A549 (cell line): ENCODE measurements at places on chromosomes 7 and 10.

GRCh38 chr7:128361411-128362379 lies at the start of gene PRRT4:
Gene PRRT4, minus strand, starts transcription at chr7:128361690.
- peak; percentile 45 for DNase-seq

GRCh38 chr7:147106746-147107145 lies 990.1 kb downstream of the CNTNAP2 start:
- no peak for DNase-seq

GRCh38 chr7:131157530-131158243 lies 170.0 kb upstream of the MKLN1 start:
- DNase-seq, result no peak

DNA sequence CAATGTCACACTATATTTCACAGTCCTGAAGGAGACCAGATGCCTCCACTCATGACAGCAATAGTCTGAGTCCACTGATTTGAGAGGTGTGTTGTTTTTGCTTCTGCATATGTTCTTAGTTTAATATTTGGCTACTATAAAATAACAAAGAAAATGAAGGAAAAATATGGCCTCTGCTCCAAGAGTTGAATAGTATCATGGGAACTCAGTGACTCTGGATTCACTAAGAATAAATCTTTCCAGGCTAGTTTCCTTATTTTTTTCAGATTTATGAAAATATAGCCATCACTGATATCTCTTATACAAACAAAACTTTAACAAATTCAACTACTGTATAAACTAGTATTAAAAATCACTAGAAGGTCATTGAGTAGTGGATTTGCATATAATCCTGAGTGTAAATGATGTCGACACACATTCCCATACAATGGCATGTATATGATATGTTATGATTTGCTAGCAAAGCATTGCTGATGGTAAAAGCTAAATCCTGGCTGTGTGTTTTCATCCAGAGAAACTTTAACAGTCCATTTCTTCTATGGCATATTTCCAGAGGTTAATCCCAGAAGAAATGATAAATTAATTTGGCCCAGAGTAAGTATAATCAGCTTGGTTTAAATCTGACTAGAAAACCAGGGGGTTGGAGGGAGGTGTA lies 66.0 kb upstream of the VIPR2 start:
- DNase-seq, result no peak

GRCh38 chr7:96708872-96709271 lies 774 bp downstream of the SEM1 start:
- DNase-seq, result peak; percentile 2

DNA sequence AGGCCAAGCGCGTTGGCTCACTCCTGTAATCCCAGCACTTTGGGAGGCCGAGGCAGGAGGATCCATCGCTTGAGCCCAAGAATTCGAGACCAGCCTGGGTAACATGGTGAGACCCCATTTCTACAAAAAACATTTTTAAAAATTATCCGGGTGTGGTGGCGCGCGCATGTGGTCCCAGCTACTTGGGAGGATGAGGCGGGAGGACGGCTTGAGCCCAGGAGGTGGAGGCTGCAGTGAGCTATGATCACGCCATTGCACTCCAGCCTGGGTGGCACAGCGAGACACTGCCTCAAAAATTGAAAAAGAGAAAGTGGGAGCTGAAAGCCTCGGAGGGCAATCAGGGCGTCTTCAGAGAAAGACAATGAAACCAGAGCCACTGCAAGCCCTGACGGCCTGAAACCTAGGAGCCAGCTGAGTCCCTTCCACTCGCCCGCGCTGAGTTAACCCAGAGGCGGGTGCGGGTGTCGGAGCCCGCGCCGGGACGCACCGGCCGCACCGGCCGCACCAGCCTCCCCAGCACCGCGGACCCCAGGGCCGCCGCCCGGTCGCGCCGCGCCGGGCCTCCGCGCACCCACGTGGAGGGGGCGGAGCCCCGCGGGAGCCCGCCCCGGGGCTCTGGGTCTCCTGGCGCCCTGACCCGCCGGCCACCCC lies 22.4 kb downstream of the ZFAND2A start:
- DNase-seq, result no peak

DNA sequence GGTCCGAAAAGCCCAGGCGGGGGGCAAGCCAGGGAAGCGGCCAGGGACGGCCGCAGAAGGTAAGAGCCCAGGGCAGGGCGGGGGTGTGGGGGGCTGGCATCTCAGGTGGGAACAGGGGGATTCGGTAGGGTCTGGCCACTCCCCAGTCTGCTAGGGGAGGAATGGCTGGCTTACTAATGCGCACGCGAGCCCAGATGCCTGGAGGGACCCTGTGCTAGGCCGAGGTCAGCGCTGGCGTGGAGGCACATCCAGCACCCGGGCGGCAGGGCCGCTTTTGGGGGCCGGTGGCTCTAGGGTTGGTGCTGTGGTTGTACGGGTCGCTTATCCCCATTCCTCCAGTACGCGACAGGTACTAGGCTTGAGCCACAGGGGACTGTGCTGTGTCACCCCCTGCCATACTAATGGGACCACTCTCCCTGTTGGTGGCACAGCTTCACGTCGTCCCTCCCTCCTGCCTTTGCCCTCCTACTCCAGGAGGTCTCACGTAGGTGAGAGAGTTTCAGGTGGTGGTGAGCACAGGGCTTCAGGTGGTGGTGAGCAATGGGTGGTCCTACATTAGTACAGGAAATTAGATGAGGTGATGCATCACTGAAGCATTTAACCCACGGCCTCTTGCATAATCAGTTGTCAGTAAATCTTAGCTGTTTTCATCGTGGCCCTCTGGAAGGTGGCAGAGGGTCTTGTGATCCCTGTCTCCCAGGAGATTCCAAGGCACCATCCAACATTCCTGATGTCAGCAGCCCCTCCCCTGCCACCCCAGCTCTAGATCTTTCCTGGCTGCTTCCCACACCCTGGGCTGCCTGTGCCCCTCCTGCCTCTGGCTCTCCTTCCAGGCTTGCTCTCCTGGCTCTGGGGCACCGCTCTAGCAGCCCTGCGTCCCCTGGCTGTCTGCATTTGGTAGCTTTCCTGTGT lies 971 bp downstream of the AEBP1 start:
- no peak for DNase-seq

DNA sequence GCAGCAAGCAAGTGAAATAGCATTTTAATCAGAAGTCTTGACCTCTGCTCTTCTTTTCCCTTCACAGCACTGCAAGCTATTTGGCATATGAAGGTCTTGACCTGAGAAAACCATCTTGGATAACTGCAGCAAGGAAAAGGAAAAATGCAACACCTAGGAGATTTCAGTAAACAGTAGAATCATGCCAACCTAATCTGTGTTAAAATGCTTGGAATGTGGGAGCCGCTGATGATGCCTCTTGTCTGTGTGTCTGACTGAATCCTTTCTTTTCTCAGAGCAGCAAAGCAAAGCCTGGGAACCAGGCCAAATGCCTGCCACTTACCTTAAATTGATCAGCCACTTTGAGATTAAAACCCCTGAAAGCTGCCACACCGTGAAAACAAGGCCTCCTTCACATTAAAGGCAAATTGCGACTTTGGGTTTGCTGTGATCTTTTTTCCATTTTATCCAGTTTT lies 80.4 kb upstream of the CDK6 start:
- no peak for DNase-seq

- no peak for DNase-seq
These were observed 19.0 kb upstream of the C10orf71 start for GRCh38 chr10:49280001-49280408.

GRCh38 chr10:13404791-13405190 lies 56.7 kb upstream of the SEPHS1 start:
- DNase-seq, result no peak

DNA sequence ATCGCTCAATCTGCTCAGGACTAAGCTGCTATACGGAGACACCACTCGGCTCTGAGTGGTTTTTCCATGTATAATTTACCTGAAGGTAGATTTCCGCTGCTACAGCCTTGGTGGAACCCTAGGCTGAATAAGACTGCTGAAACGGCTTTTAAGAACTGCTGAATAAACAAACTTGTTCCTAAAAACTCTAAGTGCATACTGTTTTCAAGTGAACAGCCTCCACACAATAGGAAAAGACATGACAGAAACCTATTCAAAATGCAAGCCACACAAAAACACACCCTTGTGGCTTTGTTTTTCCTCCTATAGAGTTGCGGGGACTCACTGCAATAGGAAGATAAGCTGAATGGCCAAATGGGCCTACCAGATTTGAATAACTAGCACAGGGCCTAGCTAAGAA lies 117.2 kb downstream of the UBE2H start:
- DNase-seq, result no peak

GRCh38 chr7:135974667-135975066 lies 2.5 kb downstream of the MTPN start:
- no peak for DNase-seq

DNA sequence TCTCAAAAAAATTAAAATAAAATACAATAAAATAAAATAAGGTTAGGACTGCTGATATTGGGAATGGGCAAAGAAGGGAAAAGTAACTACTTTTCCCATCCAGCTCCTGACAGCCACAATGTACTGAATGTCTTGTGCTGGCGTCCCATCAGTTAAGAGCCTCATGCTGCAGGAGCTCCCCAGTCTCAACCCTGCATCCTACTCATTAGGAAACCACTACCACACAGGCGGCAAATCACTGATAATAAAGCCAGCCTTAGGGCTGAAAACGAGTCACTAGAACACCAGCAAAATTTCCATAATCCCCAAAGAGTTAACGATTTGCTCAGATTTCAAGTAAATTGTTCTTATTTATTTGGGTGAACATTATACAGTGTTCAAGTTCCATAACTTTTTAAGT lies 4.3 kb downstream of the YWHAG start:
- no peak for DNase-seq

GRCh38 chr7:3956949-3957348 lies 655.9 kb downstream of the SDK1 start:
- DNase-seq, result no peak

DNA sequence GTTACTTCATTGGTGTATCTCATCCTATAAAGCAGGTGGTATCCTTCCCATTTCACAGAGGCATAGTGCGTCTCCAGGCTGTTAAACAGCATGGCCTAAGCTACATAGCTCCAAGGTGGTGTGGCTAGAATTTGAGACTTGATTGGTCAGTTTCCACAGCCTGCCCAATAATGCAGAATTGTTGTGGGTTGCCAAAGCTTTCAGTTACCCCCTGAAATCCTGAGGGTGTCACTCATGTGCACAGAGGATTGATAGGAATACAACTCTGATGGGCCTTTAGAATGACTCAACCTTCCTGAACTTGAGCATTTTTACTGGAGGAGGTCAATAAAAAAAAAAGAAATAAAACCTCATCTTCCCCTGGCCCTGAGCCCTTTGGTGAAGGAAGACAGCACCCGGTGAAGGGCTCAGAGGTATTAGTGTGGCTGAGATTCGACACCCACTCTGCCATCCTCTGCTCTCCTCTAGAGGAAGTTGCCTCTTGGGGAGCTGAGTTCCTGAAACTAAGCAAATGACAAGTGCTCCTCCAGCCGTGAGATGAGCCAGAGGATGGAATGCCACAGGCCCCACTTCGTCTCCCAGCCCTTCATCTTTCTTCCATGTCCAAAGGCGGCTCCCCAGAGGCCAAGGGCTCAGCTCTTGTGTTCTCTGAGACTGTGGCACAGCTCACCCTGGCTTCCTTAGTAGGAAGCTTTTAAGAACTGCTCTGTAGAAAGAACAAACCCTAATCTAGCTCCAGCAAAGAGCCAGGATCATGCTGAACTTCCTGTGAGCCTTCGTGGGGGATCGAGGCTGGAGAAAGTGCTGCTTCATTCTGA lies 1.0 kb downstream of the ACSL5 start:
- DNase-seq, result no peak

DNA sequence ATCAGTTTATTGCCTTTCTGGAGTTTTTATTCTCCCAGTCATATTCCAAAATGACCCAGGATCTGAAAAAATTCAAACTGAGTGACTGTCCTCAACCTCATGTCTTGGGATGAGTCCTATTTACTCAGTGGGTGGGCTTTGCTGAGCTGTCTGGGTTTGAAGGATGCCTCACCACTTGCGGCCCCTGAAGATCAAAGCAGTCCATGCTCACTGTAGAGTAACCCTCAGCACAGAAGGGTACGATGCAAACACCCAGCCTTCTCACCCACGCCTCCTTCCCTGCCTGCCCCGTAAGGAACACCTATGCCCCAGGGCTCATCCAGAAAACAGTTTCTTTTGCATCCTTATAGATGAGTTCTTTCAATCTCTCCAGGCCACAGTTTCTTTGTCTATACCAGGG lies 42.2 kb upstream of the GRB10 start:
- DNase-seq, result peak; percentile 83

GRCh38 chr10:88840881-88841280 lies 10.8 kb downstream of the ANKRD22 start:
- no peak for DNase-seq

DNA sequence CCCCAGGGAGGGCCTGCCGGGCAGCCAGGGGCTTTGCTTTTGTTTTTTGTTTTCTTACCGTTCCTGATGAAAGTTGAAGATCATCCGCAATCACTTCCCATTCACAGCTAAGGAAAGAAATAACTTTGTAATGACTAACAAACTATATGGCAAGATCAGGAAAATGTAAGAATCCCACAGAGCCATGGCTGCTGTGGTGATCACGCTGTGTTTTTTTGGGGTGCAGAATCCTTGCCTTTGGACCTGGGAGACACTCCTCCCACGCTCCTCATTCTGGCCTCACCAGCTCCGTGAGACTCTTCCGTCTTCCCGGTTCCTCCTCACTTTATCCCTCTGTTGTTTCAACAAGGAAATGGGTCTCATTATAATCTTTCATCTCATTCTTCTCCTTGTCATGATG lies 443.0 kb upstream of the MGMT start:
- DNase-seq, result no peak

GRCh38 chr7:16695621-16696237 lies 49.7 kb downstream of the BZW2 start:
- peak; percentile 67 for DNase-seq

DNA sequence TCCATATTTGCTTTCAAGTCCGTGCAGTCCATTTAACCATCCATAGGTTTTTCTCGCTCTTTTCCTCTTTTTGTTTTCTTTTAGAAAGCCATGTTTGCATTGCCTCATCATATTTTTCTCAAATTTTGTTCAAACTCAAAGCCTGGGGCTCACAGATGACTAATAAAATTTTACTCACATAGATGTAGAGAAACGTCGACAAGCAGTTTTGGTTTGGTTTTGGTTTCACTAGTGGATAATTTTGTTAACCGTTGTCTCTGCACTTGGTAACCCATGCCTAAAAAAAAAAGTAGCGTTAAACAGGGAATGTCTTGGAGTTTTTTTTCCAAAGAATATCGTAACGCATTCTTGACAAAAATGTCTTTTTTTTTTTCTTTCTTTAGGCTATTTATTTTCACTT lies 344.2 kb upstream of the GALNT17 start:
- DNase-seq, result no peak

DNA sequence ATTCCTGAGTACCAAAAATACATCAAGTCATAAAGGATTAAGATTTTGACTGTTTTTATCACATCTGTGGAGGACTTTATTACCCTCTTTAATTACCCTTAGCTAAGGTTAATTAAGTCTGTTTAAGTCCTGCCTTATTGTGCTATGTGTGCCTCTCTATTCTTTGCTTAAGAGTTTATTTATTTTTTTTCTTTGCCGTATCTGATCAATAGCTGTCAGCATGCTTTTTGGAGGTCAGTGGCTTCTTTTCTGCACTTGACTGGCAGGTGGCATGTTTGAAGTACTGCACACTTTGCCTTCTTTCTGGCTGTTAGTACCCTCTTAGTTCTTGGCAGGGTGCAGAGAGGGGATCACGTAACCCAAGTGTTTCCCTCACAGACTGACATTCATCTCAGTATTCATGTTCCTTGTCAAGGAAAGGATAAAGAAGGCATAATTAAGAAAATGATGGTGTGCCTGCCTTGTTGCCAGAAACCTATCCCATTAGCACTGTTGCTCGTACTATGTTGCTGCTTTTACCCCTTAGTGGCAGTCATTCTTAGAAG lies 225.8 kb downstream of the EXOC4 start:
- no peak for DNase-seq
